ENCODE measurements at places on chromosomes 13 and 19.

DNA sequence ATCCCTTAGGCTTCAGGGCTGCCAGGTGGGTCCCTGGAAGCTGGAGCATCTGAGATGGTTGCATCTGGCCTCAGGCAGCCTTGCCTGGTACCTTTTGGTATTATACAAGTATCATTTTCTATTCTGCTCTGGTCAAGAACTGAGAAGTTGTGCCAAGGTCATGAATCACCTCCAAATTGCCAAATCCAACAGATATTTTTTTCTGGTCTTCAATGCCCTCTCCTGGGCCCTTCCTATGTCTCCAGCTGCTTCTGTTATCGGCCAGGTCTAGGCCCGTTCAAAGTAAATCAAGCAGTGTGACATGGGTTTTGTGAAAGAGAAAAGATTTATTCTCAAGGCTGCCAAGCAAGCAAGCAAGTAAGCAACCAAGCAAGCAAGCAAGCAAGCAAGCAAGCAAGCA lies 271.1 kb upstream of the MAB21L1 start:
- no peak for DNase-seq

DNA sequence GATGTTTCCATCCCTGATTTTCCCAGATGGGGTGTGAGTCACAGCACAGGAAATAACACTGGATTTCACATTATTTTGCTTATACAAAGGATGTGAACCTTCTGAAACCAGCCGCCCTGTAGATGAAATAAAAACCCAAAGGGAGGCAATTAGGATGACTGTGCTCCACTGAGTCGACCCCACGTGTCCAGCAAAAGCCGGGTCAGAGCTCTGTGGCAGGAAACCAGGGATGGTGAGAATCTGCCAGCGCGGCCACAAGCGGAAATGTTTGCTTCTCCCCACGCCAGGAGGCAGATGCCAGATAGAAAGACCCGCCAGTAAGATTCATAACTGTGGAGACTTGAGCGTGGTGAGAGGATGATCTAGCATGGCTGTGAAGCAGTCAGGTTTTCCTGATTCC lies 764.4 kb downstream of the LIG4 start:
- DNase-seq = peak; percentile 26

GRCh38 chr19:15671891-15672579 lies 852 bp upstream of the CYP4F12 start:
- no peak for DNase-seq

DNA sequence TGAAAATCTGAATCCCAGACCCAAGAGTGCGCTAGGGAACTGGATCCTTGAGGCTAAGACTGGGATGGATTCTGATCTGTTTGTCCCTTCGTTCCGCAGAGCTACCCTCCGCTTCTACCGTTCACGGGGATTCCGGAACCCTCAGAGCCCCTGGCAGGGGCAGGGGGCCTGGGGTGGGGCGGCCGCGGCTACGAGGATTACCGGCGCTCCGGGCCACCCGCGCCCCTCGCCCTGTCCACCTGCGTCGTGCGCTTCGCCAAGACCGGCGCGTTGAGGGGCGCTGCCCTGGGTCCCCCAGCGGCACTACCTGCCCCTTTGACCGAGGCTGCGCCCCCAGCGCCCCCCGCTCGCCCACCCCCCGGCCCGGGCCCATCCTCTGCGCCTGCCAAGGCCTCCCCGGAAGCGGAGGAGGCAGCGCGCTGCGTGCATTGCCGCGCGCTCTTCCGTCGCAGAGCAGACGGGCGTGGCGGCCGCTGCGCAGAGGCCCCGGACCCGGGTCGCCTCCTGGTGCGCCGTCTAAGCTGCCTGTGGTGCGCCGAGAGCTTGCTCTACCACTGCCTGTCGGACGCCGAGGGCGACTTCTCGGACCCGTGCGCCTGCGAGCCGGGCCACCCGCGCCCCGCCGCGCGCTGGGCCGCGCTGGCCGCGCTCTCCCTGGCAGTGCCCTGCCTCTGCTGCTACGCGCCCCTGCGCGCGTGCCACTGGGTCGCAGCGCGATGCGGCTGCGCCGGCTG lies 7.1 kb downstream of the SPRED3 start:
- peak; percentile 59 for DNase-seq

- peak; percentile 24 for DNase-seq
Observed at GRCh38 chr19:33398361-33399060, 25.0 kb downstream of the CEBPG start.

DNA sequence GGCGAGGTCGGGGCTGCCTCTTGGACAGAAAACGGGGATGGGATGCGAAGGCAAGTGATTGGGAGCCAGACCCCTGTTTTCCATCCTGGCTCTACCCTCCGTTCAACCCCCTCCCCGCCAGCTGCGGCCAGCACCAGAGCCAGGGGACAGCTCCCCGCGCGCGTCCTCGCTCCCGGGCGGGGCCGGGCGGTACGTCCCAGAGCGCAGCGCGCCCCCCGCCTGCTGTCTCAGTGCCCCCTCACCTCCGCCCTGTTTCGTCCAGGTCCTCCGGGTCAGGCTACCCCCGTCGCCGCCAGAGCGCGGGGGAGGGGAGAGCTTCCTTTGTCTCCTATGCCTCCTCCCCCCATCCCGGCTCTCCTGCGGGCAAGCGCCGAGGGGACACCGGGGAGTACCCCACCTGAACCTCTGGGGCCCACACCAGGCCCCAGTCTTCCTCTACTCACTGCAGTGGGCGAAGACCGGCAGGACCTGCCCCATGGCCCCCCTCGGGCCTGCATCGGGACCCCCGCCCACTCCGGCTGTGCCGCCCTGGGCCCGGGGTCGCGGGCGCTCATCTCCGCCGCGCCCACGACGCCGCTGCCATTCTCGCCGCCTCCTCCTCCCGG lies 396 bp downstream of the RTN2 start:
- peak; percentile 69 for DNase-seq

DNA sequence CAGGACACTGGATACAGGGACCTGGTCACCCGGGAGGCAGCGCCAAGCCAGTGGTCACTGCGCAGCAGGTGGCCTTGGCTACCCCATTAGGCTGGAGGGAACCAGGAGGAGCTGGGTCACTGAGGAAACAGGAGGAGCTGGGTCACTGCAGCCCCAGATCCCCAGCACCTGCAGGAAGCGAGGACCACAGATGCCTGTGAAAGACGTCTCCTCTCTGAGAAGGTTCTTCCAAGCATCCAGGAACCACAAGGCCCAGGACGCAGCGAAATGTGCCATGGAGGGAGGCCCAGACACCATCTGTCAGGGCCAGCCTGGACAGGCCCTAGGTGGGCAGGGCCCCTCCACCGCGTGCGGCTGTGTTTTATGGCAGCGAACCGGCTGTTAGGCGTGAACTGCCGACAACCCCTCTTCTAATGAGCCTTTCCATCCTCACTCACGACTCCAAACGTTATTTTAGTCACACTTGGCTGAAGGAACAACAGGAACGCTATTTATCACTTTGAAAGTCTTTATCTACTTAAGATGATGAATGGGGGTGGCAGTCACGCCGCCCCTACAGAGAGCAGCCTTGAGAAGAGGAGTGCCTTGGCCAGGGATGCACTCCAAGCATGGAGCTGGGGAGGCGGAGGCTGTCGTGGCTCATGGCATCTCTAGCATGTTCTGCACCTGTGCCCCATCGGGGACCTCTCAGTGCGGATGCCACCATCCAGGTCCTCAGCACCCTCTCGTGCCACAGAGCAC lies 53.3 kb downstream of the CEBPG start:
- DNase-seq = peak; percentile 82

DNA sequence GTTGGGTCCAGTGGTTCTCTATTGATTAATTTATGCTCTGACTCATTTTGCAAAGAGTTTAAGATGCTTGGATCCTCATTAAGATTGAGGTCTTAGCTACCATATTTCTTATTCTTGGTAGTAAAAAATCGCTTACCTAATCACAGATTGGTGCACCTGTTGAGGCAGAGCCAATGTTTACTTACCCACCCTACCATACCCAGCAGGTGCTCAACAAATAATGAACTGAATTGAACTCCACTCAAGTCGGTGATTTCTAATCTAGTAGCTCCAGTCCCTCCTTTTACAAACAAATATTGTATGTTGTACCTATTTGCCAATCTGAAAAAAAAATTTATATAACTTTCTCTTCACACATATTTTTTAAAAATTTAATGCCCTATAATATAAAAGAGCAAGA lies 361.0 kb downstream of the FGF14 start:
- no peak for DNase-seq

GRCh38 chr13:95624020-95624419 lies 20.5 kb downstream of the DZIP1 start:
- DNase-seq = peak; percentile 75

DNA sequence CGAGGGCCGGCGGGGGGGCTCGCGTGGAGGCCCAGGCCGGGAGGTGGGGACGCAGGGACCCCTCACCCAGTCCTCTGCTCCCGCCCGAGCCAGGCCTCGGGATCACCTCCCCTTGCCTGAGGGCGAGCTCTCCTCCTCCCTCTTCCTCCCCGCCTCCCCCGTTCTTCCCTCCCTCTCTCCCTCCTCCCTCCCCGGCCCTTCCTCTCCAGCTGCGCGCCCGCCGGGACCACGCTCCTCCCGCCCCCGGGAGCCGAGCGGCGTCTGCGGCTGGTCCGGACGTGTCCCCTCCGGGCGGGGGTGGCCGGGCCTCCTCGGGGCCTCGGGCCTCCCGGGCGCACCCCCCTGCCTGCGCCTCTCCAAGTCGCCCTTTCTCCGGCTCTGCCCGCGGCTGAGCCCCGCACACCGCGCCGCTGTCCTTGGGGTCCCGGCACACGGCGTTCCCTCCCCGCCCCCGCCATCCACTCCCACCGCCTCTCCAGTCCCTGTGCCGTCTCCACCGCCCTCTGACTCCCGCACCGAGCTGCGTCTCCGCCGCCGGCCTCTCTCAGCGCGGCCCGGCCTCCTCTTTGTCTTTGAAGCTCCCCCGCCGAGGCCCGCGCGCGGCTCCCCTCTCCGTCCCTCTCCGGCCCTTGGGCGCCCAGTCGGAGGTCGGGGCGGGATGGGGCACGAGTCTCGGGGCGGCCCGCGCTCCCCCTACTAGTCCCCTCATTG lies 5.7 kb downstream of the SOX1 start:
- DNase-seq = peak; percentile 82

DNA sequence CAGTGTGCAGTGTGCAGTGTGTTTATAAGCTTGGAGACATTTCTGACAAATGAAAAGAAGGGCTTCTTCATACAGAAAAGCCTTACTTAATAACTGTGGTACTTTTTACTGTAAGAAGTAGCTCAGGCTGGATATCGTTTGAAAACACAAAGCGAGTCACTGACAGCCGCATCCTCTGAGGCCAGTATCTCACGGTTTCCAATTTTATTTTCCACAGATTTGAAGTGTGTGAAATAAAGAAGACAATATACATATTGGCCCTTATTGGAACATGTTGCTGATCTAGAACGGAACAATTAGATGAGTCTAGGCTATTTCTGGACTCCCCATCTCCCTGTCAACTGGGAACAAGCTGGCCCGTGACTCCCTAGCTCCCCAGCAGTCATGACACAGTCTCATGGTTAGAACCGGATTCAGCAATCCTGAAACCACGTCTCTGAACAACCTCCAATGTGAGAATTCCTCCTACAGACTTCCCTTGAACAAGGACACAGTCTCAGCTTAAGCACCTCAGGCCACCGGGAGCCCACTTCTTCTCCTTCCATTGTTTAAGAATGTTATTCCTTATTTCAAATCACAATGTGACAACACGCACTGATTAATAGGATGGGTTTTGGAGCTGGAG lies 484.5 kb downstream of the COG6 start:
- no peak for DNase-seq

DNA sequence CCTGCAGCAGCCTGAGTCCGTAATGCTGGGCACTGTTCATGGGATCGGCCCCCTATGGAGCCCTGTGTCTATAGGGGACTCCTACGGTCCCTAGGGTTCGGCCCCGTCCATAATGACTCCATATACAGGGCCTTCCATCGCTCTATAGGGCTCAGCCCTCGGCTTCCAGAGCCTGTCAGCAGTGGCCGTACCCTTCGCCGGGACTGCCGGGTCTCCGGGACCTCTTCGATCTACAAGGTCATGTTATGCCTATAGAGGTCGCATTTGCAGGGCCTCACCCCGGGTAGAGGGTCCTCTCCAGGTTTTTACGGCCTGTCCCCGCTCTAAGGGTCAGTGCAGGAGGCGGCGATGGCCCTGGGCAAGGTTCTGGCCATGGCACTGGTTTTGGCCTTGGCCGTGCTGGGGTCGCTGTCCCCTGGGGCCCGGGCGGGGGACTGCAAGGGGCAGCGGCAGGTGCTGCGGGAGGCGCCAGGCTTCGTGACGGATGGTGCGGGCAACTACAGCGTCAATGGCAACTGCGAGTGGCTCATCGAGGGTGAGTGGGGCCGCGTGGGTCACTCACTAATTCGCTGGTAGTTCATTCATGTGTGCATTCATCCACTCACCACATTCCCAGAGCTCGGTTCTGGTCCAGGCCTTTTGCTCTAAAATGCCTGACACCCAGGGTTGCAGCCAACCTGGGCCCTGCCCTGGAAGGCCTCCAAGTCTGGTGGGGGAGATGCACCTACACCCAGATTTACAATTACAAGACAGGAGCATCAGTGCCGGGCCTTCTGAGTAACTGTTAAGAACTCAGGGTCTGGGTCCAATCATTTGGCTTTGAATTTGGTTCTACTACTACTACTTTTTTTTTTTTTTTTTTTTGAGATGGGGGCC lies 699 bp downstream of the MEGF8 start:
- DNase-seq = no peak

GRCh38 chr13:36919833-36920615 lies at the start of gene SMAD9:
Gene SMAD9, minus strand, starts transcription at chr13:36920238. Its CDS starts 40,549 bp downstream, at chr13:36879689.
- DNase-seq = peak; percentile 92

- no peak for DNase-seq
Observed at GRCh38 chr19:49368711-49369358, 5.2 kb downstream of the DKKL1 start.

DNA sequence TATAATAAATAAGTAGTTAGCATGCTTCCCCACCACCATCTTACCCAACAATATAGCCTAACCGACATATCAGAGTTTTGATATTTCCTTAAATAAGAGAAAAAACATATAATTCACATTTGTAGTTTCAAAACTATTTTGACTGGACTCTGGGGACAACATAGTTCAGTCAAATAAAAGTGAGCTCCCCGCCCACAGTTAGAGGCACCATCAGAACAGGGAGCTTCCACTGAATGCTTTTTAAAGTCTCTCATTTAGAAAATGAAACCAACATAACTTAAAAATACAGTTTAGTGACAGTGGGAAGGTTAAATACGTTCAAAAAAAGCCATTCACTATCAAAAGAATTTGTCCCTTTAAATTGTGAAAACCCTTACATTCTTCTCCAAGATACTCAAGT lies 92.8 kb downstream of the EPSTI1 start:
- no peak for DNase-seq

GRCh38 chr13:86425170-86425815 lies 626.1 kb upstream of the SLITRK6 start:
- DNase-seq = no peak

- DNase-seq = no peak
Observed at GRCh38 chr13:60331249-60332012, 65.6 kb upstream of the TDRD3 start.
